Dorsolateral prefrontal cortex (tissue), 122 donors: ENCODE measurements at places on chromosomes 6 and 20.

DNA sequence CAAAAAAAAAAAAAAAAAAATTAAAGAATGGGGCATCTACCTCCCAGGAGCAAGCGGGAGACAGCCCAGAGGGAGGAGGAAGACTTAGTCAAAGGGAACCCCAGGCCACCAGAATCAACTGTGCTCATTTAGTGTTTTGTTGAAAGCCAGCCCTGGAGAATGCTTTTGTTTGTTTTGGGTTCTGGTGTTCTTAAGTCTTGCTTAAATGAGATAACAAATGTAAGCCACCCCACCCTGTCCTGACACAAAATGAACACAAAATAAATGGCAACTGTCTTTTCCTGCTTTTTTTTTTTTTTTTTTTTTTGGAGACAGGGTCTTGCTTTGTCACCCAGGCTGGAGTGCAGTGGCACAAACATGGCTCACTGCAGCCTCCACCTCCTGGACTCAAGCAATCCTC is 165.0 kb upstream of the JARID2 start:
- no peak for DNase-seq

- DNase-seq, result no peak
These were observed 299.8 kb downstream of the BTBD9 start for GRCh38 chr6:38339914-38340313.

DNA sequence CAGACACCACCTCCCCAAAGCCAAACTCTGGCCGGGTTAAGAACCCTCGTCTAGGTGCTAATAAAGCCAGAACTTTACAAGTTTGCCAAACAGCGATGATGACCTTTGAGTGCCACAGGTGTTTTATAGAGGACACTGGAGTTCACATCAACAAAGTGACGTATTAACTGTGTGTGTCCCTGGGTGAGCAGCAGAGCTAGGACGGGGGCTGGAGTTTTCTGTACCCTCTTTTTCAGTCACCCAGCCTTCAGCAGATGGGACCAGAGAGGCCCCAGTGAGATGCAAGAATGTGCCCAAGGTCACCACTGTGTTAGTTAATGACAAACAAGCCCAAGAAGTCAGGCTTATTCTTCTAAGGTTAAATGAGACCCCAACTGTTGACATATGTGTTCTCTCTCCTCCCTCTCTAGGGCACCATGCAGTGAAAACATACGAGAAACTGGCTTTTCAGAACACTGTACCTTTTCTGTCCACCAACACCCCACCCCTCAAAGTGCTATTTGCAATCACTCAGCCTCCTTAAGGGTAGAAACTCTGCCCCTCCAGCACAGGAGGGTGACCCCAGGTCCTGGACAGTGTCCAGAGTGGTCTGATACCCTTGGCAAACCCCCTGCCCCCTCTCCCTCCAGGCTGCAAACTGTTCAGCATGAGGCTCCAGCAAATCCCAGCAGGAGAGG is 5.2 kb downstream of the SDC4 start:
- no peak for DNase-seq

- DNase-seq, result no peak
These were observed 7.4 kb downstream of the PPP1R16B start for GRCh38 chr20:38812709-38813573.

GRCh38 chr20:52103913-52104545 is 87.5 kb downstream of the ZFP64 start:
- DNase-seq, result no peak

DNA sequence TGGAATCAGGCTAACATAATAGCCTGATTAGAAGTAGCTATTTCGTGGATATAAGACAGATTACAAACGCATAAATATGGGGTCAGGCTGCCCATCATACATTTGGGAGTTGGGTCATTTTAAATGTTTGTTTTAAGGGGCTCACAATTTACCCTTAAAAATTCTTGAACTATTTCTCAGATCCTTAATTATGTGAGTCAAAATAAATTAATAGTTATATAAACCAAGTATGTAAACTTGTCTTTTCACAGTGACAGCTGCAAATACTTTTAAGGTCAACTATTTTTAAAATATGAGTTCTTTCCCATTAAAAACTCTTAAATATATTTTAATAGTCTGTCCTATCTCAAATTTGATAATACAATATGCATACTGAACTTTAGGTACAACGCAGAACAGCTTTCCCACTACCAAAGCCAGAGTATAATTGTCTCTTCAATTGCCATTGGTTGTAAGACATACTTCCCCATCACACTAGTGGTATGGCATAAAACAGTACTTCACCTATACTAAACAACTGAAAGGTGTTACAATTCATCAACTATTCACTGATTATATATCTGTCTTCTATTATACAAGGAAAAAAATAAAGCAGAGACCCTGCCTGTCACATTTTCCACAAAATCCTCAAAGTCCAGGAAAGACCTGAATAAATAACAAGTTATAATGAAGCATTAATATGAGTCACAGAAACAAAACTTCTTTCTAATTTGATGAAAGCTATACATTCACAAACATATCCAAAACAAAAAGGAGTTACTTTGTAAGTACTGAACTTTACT is 80.8 kb upstream of the COL21A1 start:
- DNase-seq, result no peak

DNA sequence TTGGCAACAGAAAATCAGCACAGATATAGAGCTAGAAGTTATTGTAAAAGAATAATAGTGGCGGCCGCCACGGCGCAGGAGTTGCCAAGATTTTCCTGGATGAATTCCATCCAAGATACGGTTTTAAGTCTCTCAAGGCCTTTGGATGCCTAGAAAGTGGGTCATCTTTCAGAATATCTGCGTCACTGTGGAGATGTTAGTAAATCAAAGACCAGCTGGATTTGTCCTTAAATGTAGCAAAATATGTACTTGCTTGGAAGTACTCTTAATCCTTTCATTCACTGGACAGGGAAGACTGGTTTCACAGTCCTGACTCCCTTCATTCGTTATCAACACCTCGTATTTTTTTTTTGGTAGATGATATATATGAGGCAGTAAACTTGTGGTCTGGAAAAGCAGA is 83.0 kb downstream of the SLC22A3 start:
- DNase-seq, result no peak

DNA sequence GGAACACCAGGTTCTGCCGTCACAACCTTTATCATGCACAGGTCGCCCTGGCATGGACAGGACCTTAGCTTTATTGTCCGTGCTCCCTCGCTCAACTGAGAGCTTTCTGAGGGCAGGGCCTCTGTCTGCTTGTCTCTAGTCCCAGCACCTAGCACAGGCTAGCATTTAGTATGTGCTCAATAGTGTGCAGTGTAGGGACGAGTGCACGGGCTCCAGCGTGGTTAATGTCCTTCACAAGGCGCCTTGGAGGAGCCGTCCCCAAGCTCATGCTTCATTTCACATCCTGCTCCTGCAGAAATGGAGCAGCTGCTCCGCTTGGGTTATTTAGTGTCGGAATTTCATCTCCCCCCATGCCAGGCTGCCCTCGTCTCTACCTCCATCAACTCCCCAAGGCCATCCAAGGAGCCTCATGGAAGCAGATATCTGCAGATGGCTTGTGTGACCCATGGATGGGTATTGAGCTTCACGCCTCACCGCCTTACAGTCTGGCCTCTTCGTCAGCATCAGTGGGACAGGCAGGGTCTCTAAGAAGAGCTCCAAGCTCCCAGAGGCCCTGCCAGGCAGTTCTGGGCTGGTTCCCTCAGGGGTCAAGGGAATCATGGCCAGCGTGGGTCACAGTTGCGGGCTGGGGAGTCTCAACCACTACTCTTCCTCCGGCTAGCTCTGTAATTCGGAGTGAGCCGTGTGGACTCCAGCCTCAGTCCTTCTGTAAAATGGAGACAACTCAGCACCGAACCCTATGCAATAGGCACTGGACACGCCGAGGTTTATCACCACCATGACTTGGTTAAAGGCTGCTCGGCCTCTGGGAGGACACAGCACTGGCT is 60.8 kb upstream of the APCDD1L start:
- no peak for DNase-seq

DNA sequence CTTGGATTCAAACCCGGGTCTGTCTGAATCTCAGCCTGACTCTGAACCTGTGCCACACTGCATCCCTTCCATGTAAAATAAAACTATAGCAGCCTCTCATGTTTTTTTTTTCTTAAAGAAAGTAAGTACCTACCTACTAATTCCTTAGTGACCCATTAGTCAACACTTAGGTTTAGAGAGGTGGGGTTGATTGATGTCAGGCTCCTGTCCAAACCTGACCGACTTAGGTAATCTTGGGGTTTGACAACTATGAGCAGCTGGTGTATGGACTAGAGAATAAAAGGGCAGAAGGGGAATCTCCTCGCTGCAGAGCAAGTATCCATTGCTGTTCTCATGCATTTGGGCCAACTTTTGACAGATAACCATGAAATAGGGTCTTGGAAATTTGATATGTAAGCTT is 6.5 kb downstream of the NKAIN2 start:
- DNase-seq, result no peak

DNA sequence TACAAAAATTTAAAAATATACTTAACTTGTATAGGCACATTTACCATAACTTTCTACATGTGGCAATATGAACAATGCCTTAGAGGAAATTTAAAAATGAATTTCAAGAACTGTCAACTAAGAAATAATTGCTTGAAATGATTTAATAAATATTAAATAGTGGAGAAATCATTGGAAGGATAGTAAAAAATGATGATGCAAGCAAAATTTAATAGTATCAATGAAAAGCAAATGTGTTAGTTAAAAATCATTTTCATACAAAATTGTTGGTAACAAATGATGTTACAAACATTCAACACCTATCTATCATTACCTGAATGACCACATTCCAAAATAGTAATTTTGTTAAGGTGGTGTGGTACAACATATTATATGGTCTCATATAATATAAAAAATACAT is 331.0 kb downstream of the HAO1 start:
- DNase-seq, result no peak

DNA sequence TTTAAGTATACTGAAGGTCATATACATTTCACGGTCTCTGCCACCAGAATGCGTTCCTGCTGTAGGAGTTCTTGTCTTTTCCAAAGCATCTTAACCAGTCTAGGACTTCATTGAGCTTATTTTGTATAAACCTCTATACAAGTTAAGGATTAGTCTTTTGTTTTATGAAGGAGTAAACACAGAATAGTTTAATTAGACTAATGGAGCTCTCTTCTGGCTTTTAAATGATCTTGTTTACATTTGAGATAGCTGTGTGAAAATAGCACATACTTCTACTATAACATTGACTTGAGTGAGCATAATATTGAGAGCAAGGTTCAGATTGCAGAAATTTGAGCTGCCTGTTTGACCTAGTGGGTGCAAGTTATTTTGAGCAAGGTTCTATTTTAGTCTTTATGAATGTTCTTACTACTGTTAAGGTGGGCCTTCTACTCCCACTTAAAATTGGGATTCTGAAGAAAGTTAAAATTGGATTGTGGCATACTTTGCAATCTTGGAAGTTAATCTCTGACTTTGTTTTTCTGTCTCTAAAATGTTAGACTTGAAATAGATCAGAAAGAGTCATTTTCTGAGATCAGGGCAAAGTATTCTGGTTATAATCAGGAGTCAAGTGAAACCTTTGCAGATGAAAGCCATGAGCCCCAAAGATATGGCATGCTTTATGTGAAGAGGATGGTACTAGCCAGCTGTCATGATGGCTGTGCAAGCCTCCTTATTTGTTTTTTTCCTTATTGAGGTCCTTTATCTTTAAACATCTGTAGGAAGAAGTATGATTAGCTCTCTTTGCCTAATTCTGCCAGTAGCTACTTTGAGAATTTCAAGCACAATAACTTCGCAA is 41.8 kb downstream of the RPRD1B start:
- no peak for DNase-seq

DNA sequence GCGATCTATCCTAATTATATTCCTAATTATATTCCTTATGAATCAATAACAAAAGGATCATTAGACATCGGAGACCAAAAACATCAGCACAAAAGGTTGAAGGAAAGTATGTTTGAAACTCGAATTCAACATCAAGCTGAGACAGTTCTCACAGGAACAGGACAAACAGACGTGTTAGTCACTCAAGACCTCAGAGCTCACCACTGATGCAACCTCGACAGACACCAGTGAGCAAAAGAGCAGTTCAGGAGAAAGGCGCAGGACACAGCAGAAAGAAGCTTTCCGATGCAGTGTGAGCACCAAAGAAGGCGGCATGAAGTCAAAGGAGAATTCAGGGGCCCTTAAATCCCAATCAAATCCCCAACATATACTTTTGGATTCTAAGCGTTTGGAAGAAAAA is 6.3 kb upstream of the RAMACL start:
- no peak for DNase-seq

DNA sequence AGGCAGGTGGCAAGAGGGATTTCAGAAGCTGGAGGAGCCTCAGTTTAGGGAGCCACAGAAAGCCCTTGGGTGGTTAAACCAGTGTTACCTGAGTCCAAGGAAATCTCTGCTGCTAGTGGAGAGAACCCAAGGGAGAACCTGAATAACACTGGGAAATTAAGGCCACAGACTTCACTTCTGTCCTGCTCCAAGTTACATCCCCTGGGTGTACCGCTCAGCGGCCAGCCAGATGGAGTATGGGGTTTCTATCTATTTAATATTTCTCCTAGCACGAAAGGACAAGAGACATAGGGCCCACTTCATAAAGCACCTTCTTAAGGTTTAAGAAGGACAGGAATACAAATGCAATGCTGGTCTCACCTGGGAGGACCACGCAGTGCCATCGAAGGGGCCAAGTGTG is 5.8 kb upstream of the CNKSR3 start:
- no peak for DNase-seq
